AML-193 (cell line): ENCODE measurements at places on chromosomes 7 and 10.

DNA sequence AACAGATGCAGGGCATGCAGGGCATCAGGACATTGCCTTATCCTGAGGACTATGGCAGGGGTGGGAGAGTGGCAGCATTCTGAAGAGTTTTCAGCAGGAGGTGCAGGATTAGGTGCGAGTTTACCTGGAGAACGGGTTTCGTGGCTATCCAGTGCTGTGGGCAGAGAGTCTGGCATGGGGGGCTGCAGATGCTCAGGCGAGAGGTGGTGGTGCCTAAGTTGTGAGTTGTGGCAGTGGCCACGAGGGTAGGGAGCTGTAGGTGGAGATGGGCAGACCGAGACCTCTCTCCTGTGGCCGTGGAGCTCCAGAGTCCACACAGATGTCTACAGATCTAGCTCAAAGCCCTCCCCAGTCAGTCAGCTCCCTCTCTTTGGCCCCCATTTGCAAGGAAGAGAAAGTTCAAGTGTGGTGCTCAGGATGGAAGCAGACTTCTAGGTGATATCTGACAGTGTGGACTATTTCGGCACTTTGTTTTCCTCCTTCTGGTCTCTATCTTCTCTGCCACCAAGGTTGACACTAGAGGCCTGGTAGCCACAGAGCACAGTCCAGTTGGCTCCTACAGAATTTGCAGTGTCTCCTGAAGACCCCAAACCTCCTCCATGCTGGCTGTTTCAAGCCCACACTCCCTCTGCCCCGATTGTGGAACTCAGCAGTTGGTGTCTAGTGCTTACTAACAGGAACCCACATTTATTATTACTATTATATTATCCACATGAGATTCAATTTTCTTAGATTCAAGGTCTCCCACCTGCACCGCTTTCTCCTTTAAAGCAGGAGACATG lies 955.7 kb upstream of the ZNF722 start:
- DNase-seq = no peak

GRCh38 chr7:107119376-107120105 lies 49.3 kb upstream of the HBP1 start:
- no peak for DNase-seq

DNA sequence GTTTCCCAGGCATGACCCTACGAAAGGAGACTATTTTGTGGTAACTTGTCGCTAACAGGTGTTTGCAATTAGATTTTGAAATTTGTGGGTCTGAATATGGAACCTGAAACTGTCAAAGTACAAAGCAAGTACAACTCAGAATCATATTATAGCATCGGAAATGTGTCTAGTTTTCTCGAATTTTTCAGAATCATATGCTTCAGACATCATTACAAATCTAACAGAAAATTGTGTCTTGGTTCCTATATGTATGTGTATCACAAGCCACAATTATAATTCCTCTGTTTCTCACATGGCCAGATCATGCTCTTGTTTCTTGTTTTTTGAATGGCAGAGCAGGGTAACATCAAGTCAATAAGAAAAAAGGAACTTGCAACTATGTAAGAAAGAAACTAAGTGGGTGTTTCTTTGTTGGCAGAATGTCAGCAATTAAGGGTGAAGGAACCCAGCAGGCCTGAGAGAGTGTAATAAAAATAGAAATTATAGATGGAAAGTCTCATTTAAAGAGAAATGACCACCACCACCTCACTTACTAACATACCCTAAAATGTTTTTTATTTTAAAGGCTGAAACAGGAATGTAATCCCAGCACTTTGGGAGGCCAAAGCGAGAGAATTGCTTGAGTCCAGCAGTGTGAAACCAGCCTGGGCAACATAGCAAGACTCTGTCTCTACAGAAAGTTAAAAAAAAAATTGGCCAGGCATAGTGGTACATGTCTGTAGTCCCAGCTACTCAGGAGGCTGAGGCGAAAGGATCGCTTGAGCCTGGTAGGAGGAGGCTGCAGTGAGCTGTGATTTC lies 51.3 kb downstream of the PRTFDC1 start:
- no peak for DNase-seq

- no peak for DNase-seq
These were observed 174.7 kb upstream of the TCF7L2 start for GRCh38 chr10:112775381-112775780.

DNA sequence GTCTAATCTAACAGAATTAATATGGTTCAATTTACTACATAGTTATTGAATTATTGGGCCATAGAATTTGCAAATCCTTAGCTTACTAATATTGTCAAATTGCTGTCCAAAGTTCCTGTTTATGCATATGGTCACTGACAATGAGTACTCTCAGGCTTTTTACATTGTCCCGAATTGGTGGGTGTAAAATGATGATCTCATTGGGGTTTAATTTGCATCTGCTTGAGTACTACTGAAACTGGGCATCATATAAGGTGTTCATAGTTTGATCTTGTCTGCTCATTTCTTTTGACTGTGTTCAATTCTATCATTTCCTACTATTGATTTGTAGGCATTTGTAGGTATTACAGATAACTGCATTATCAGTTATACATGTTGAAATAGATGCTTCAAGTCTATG lies 12.7 kb downstream of the ABCA13 start:
- no peak for DNase-seq

DNA sequence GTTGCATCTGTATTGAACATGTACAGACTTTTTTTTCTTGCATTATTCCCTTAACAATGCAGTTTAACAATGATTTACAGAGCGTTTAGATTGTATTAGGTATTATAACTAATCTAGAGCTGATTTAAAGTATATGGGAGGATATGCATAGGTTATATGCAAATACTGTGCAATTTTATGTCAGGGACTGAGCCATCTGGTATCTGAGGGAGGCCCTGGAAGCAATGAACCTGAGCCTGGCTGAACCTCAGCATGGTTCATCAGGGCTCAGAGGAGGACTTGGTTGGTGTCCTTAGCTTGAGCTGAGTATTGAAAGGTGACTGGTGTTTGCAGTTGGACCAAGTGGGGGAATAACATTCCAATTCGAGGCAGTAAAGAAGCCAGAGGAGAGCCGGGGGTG lies 4.8 kb downstream of the ADCK2 start:
- no peak for DNase-seq

GRCh38 chr10:99548041-99548530 lies 15.3 kb downstream of the NKX2-3 start:
- peak; percentile 11 for DNase-seq

DNA sequence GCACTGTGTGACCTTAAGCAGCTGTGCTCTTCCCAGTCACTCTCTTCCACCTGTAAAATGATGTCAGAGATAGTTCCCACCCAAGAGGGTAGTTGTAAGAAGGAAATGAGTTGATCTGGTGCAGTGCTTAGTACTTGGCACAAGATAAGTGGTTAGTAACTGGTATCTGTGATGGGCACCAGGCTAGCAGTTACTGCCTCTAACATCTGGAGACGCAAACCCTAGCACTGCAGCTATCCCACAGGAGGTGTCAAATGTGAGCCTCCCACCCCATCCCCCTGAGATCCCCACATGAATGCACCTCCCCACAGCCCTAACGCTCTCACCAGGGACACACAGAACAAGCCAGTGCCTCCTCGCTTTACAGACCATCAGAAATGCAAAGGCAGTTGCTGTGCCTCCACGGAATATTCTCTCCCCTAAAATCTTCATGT lies 72.0 kb downstream of the KCNMA1 start:
- DNase-seq = no peak

GRCh38 chr10:122490786-122491680 lies 29.7 kb downstream of the HTRA1 start:
- no peak for DNase-seq

GRCh38 chr10:76743169-76743568 lies 894.4 kb downstream of the KCNMA1 start:
- no peak for DNase-seq

- DNase-seq = peak; percentile 50
These were observed 90.1 kb upstream of the NFE2L3 start for GRCh38 chr7:26061678-26062603.

- DNase-seq = no peak
These were observed 21.4 kb upstream of the CNPY1 start for GRCh38 chr7:155567646-155568332.

- no peak for DNase-seq
These were observed 307.4 kb downstream of the WDR37 start for GRCh38 chr10:1363446-1364121.

GRCh38 chr10:47268696-47269095 lies 31.3 kb upstream of the GDF10 start:
- no peak for DNase-seq

GRCh38 chr7:12893292-12893691 lies 205.9 kb downstream of the ARL4A start:
- no peak for DNase-seq

DNA sequence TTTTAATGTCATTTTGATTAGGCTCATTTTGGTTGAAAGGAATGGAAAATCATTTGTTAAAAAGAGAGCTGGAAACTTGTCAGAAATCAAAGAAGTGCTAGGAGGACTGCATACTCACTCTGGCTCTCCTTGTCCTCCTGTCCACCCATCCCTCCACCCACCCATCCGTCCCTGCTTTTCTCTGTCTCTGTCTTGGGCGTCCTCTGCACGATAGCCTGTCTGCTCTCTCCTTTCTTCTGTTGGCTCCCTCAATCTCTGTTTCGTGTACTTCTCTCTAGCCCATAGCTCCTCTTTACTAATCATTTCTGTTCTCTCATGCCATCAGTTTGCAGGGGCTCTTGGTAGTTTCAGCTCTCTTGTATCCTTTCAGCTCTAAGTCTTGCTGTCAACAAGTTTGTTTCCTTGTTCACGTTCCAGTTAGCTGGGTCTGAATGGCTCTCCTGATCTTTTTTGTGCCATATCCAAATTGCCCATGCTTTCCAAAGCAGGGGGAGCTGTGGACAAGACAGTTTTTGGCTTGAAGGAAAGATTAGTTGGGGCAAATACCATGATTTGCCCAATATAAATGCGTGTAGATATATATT lies 75.6 kb downstream of the KAT6B start:
- DNase-seq = no peak
